ENCODE measurements at places on chromosomes 4 and X.
A peak's percentile ranks its signal among the peaks of the same experiment; 100 is the strongest.

DNA sequence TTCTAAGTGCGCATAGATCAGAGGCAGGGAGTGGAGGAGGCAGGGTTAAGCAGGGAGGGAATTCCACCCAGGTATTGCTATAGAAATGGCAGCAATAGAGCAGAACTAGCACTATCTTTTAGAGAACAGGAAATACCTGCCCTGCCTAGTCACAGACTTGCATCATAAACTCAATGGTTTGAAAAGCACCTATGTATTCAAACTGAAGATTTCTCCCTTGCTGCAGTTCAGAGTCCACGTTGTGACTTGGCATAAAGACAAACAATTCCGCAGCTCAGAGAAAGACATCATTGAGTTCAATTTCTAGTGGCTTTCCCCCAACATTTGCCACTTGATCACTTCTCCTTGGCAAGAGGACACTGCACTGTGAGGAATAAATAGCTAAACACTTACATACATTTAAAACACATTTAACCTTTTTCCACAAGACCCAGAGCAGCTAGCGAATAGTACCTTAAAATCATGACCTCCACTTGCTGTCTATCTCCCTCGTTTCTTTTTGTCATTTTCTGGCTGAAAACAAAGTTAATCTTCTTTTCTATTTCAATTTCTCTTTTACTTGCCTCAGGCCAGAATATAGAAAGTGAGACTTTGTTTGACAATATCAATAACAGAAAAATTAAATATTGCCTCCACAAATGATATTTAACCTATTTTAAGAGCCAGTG is 42.4 kb downstream of the SLC7A11 start:
- DNase-seq = no peak

DNA sequence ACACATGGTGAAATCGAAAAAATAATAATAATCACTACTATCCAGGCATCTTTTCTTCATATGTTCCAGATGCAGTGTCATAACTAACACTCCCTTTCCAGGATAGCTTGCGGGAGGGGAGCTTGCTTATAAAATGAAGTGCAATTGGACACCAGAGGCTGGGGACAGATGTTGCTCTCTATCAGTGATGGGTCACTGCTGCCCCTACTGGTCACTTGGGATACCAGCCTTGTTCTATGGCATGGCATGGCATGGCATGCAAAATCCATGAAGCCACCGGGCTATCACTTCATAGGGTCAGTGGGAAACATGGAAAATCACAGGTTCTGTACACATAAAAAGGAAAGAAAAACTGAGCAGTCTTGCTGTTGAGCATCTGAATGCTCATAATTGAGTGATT is 168.1 kb downstream of the GLRA2 start:
- peak; percentile 58 for DNase-seq

- peak; percentile 80 for DNase-seq
These were observed 638 bp downstream of the BLTP1 start for GRCh38 chr4:122152711-122153226.

DNA sequence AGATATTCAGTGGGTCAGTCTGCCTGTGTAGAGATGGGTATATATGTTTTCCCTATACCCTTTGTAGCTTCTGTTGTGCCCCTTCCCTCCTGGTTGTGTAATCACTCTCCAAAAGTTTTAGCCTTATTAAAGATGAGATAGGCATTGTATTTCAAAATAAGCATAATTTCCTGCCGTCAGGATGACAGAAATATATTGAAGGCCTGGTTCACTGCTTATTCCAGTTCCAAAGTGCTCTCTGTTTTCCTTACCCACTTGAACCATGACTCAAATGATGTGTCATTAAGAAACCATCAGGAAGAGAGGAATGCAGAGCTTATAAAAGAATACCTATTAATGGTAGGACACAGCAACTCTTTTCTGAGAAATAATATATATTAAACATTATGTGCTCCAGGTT is 178.5 kb downstream of the GABRB1 start:
- no peak for DNase-seq

GRCh38 chr4:153523164-153523796 is 57.1 kb downstream of the TMEM131L start:
- no peak for DNase-seq

GRCh38 chr4:52096048-52096447 is 44.9 kb downstream of the SPATA18 start:
- DNase-seq = no peak

DNA sequence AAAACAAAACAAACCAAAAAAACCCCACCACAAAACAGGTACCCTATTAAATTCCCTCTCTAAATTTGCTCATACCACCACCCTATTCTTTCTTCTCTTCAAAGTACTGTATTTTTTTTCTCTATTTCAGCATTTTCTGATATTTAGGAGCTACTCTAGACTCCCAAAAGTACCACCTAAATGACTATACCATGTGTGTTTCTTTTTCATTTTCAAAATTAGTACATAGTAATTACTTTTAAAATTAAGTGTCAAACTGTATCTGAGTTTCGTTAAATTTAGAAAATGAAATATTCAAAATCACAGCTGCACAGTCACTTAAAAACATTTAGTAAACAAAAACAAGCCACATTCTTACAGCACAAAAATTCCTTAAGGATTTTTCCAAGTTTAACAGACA is 161.7 kb downstream of the FBXW7 start:
- DNase-seq = no peak

DNA sequence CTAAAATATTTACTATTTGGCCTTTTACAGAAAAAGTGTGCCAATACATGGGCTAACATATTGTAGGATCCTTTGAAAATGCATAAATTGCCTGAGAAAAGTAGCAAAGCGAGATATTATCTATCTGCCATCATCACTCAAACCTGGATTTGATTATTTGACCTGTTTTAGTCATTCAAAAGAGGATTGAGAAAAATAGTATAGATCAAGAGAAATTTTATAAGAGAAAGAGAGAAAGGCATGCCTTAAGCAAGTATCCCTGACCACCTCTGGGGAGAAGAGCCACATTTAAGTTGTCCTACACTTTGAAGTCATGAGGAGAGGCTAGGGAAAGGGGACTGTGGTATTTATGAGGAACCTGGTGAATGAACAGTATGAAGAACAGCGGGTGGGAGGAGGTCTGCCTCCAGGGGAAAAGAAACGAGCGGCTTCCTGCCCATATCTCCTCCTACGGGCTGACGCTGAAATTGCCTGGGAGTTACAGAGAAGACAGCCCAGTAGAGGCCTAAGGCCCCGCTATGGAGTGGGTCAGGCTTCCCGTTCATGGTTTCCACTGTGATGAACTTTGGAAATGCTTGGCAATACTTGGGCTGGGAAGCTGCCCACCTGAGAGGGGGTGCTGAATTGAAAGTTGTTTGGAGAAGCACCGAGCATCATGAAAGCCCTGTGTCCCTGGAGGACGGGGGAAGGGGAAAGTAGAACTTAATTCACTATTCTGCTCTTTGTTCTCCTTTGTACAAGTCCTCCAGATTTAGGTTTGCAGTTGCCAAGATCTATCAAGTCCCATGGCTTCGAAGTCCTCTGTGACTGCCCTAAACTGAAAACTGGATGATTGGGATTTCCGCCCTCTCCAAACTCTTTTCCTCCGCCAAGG is 106.9 kb upstream of the ACSL4 start:
- no peak for DNase-seq

- DNase-seq = no peak
These were observed 180.7 kb downstream of the AR start for GRCh38 chrX:67724359-67725110.

- no peak for DNase-seq
These were observed 77.9 kb downstream of the STIM2 start for GRCh38 chr4:26938516-26938915.

GRCh38 chr4:141647966-141648365 is 11.6 kb downstream of the IL15 start:
- DNase-seq = no peak

- no peak for DNase-seq
These were observed 26.2 kb upstream of the NFKB1 start for GRCh38 chr4:102474736-102475504.

DNA sequence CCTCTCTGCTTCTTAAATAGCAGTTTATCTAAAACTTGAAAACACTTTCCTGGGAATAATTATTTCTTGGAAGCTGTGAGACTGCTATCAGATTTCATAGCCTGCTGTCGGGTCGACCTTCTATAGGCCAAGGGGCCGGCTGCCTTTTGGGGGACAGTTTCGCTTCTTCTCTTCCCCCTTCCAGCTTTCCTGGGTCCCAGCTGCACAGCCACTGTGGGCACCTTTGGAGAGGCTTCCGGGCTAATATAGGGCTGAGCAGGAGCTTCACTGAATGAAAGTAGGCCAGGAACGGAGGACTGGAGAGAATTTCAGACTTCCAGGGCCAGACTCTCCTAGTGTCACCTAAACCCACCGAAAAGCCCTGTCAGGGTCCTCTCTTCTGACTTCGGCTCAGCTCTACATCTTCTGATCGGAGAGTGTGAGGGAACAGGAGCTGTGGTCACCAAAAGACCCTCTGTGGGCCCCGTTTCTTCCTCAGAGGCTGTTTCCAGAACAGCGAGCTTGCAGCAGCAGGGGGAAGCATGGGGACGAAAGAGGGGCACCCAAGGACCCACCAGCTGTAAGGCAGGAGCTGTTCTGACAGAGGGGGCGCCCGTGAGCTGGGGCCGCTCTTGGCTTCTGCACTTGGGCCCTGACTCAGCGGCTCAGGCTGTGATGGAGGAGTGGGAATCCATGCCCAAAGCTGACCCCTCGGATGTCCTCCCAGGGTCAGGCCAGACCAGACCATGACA is 620.6 kb downstream of the BCOR start:
- DNase-seq = no peak

DNA sequence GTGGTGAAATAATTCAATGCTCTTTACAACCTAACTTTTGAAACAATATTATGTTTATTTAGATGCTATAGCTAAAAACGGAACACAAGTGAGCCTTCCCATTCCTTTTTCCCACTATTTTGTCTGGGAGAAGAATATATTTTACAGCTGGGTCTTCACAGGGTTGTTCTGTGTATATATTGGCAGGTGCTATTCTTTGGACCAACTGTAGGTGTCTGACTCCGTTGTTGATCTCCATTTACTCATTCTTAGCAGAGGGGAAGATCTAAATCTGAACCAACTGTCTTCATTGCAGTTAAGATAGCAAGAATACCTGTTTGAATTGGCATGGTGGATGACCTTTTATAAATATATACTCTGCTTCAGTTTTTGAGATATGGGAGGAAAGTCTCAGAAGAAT is 257.4 kb downstream of the CFAP299 start:
- DNase-seq = no peak

DNA sequence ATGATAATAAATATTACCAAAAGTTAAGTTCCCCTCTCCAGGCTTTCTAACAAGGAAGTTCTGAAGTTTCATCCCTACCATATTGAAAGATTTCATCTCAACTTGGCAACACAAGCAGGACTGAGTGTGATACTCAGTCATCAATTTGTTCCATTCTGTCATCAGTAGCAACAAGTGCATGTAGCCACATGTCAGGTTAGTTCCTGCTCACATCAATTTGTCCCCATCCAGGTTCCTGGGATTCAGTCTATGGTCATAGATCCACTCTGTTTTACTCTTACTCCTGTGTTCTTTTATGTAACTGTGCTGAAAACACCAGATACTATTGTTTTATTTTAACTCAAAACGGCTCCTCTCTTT is 22.2 kb downstream of the SMPX start:
- no peak for DNase-seq

DNA sequence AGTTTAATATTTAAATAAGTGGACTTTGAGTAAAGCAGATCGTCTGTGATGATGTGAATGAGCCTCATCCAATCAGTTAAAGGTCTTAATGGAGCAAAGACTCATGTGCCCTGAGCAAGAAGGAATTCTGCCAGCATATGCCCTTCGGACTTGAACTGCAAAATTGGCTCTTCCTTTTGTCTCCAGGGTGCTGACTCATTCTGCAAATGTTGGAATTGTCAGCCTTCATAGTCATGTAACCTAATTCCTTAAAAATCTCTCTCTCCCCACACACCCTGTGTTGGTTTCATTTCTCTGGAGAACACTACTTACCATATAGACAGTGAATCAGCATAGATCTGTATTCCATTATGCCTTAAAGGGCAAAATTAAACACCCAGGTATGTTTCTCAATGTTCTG is 609.8 kb upstream of the GALNTL6 start:
- DNase-seq = no peak

DNA sequence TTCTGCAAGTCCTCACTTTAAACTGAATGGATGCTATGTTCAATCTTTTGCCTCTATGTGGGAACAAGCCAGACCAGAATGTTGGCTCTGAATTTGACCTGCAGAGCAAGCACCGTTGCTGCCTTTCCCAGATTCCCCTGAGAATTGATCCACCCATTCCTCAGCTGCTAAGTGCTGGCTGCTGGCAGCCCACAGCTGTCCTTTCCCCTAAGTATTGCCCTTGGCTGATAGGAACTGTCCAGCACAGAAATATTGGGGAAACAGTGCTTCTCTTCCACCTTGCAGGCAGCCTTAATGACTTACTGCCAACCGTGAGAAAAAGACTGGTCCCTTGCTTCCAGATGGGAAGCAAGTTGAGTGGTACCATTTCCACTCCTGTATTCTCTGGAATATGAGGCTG is 475.9 kb downstream of the PDHA2 start:
- DNase-seq = no peak

DNA sequence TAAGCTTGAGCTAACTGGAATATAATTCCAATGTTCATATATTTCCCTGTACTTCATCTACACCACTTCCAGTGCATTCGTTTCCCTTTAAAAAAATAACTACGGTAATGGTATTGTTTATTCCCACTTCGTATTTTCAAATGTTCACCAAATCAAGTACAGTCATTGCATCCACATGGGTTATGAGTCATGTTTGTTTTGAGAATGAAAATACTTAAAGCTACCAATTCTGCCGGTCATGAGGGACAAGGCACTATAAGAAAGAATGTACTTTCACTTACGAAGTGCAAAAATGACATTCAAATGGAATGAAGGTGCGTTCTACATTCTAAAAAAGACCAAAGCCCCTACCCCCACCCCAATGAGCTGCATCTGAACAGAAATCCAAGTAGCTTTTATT is 174.4 kb upstream of the FGF13 start:
- DNase-seq = no peak

DNA sequence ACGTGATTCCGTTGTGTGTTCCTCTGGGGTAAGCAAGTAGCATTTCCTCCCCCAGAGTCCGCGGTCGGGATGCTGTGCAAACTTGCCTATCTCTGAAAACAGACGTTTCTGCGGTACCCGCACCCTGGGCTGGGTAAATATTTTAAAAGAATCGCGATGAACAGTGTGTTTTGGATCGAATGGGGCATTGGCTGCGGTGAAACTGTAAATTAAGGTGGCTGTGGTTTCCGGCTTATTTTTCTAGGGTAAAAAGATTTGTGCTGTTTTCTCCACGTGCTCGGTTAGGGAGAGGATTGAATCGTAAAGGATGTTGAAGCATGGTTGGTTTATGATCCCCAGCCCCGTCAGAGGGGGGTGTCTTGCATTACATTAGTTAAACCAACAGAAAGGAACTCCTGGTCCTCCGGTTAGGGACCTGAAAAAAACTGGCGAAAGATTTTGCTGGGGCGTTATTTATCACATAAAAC is 1.2 kb downstream of the HHIP start:
- DNase-seq = peak; percentile 70

Measured in activated CD4-positive, alpha-beta T cell treated with anti-CD3 and anti-CD28 coated beads, Interleukin-2, amount 10 ng/mL, durations not matched to agents 24 days and 14 days (primary cell).